ENCODE measurements at places on chromosomes 6 and 20.

- DNase-seq: no peak
Measured at GRCh38 chr6:157898169-157898568, 75.1 kb downstream of the SNX9 start.

DNA sequence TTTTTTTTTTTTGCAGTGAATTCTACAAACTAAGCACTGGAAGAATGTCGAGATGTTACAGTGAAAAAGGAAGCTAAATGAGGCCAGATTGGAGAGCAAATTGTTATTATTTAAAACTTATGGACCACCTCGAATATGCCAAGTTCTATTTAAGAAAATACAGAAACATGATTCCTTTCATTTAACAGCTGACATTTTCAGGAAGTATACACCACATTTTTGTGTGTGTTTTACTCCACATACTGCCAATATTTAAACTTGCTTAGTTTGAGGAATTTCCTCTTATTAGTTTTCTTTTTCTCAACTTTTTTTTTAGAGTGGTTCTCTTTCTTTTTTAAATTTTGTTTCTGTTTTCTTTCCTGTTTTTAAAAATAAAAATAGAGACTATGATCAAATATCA is 37.0 kb upstream of the GCLC start:
- DNase-seq: no peak

DNA sequence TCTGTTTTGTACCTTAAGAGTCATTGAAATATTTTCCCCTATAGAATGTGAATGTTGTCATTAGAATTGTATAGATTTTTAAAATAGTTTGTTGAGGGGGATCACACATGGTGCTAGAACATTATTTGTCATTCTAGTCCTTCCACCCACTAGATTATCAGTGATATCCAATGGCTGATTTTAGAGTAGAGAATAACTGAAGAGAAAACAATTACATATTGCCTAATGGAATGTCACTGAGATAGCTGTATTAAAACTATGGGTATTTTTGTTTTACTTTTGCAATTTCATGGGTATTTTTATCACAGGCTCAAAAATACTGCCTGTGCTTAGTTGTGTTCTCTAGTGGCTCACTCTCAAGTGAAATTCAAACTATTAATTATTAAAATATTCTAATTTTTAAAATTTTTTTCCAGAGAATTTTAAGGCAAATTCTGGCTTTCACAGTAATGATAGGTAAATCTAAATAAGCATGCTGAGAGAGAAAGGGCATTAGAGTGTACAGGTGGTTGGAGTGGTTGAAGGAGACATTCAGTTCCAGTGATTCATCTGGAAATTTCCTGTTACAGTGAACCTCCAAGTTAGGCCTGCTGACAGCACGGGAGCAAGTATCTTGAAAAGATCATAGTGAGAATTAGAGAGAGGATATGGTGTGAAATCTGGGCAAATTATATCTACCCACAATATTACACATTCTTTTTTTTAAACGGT is 399.6 kb downstream of the NKAIN2 start:
- DNase-seq: no peak

DNA sequence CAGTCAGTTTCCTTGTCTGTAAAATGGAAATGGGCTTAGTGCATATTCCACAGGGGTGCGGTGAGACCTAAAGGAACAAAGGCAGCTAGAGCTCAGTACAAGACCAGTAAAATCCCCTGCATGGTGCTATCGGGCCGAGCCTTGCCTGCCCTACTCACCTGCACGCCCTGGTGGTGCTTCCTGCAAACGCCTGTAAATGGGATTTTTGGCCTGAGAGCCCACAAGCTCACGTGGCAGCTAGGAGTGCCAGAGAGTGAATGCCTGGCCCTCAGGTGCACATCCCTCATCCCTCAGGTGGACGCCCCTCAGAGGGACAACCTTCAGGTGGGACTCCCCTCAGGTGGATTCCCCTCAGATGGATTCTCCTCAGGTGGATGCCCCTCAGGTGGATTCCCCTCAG is 48.0 kb upstream of the VSX1 start:
- DNase-seq: no peak

- DNase-seq: no peak
Measured at GRCh38 chr20:38275815-38276550, 15.4 kb upstream of the KIAA1755 start.

All from type B pancreatic cell (in vitro differentiated cells).